Activated CD4-positive, alpha-beta T cell treated with anti-CD3 and anti-CD28 coated beads for 36 hours (primary cell): ENCODE measurements at places on chromosomes 7 and 10. TPM values are rescaled to one million over a fixed set of nuclear protein-coding genes. Genes with fewer than 3 reads are reported as not detected.

DNA sequence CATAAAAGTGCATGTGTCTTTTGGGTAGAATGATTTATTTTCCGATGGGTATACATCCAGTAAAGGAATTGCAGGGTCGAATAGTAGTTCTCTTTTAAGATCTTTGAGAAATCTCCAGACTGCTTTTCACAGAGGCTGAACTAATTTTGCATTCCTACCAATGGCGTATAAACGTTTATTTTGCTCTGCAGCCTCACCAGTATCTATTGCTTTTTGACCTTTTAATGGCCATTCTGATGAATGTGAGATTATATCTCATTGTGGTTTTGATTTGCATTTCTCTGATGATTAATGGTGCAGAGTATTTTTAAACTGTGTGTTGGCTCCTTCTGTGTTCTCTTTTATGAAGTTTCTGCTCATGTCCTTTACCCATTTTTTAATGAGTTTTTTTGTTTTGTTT, 1020.1 kb downstream of the NXPH1 start:
- no peaks in the 10 kb centered on the region for H3K27me3 ChIP-seq
- H3K27ac ChIP-seq = no peak overlapping the region
- H3K4me3 ChIP-seq = no peak overlapping the region

DNA sequence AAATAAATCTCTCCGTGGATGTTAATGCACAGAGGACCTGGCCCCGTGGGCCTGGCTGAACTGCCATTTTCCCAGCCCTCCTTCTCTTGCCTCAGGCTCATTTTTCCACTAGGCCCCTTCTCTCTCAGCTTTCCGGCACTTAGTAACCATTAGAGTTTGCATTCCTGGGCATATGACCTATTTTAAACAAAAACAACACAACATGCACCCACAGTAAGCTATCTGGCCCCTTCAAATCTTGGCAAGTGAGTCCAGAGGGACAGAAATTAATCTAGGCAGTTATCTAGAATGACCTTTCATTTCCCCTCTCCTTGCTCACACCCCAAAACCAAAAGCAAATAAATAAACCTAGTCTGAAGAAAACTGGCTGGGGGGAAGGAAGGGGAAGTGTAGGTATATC, 11.7 kb downstream of the FBXW4 start:
- DNase-seq = no peak
- H3K4me1 ChIP-seq = peaks cover 41% of the 10 kb centered on the region
- H3K36me3 ChIP-seq = peaks cover 16% of the 10 kb centered on the region
- H3K27ac ChIP-seq = no peak overlapping the region
- H3K4me3 ChIP-seq = no peak overlapping the region
- H3K27me3 ChIP-seq = no peaks in the 10 kb centered on the region

- DNase-seq = no peak
- H3K27ac ChIP-seq = no peak overlapping the region
- no peak overlapping the region for H3K4me3 ChIP-seq
- H3K27me3 ChIP-seq = no peaks in the 10 kb centered on the region
- no peaks in the 10 kb centered on the region for H3K36me3 ChIP-seq
- H3K4me1 ChIP-seq = no peaks in the 10 kb centered on the region
Observed at GRCh38 chr7:108171164-108171563, 41.0 kb upstream of the LAMB4 start.

DNA sequence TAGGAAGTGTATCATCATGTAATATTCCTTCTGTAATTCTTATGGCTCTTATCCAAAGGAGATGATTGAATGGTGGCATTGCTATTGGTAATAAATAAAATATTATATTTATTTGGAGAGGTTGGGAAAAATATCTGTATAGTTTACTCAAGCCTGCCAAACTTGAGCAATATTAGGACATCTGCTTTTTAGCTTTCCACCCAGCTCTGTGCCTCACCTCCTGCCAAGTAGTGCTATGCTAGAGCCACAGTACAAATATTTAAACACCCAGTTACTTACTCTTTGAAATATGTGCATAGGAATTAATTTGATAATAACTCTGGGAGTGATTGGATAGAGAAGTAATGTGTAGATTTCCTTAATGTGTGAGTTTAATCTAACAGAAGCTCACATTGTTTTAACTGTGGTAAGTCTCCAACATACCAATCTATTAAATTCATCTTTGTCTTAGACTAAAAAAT, 129.2 kb downstream of the BBS9 start:
- peaks cover 7% of the 10 kb centered on the region for H3K4me1 ChIP-seq
- DNase-seq = no peak
- H3K27ac ChIP-seq = no peak overlapping the region
- no peak overlapping the region for H3K4me3 ChIP-seq
- H3K36me3 ChIP-seq = peaks cover 1% of the 10 kb centered on the region

Gene CTAGE8
- total RNA-seq = 1.1 TPM

GRCh38 chr7:157008206-157009169, 2.0 kb downstream of the MNX1 start:
- no peak overlapping the region for H3K27ac ChIP-seq
- no peaks in the 10 kb centered on the region for H3K36me3 ChIP-seq
- H3K27me3 ChIP-seq = peaks cover 69% of the 10 kb centered on the region
- H3K4me3 ChIP-seq = no peak overlapping the region
- peaks cover 18% of the 10 kb centered on the region for H3K4me1 ChIP-seq
- DNase-seq = no peak

Gene INA
- total RNA-seq = 0.32 TPM

- H3K4me3 ChIP-seq = no peak overlapping the region
- no peak for DNase-seq
- H3K36me3 ChIP-seq = no peaks in the 10 kb centered on the region
- H3K4me1 ChIP-seq = peaks cover 22% of the 10 kb centered on the region
- H3K27ac ChIP-seq = no peak overlapping the region
Observed at GRCh38 chr10:60978287-60979115, 34.5 kb upstream of the RHOBTB1 start.

DNA sequence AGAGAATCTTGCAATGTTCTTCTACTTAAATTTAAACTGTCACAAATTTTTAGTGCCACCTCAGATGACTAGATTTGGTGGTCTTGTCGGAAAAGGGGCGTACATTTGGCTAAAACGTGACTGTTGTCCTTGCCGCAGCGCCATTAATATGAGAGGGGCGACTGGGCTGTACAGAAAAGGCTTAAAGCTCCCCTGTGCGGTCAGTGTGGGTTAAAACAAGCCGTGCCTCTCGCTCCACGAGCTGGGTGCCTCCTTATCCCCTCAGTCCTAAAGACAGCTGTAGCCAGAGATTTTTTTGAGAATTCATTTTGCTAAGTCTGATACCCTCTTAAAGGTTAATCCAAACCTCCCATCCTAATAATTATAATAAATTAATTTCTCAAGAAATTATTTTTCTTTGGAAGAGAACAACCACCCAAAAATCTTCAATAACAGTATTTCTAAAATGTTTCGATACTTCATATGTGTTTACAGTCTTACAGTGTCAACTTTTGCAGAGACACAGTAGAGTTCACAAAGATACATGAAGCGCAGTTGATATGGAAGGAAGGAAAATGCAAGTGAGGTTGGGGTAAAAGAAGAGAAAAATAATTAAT, 68.6 kb downstream of the C7orf25 start:
- peak; percentile 51 for DNase-seq
- H3K27me3 ChIP-seq = peaks cover 29% of the 10 kb centered on the region
- H3K27ac ChIP-seq = no peak overlapping the region
- no peaks in the 10 kb centered on the region for H3K4me1 ChIP-seq
- no peak overlapping the region for H3K4me3 ChIP-seq

DNA sequence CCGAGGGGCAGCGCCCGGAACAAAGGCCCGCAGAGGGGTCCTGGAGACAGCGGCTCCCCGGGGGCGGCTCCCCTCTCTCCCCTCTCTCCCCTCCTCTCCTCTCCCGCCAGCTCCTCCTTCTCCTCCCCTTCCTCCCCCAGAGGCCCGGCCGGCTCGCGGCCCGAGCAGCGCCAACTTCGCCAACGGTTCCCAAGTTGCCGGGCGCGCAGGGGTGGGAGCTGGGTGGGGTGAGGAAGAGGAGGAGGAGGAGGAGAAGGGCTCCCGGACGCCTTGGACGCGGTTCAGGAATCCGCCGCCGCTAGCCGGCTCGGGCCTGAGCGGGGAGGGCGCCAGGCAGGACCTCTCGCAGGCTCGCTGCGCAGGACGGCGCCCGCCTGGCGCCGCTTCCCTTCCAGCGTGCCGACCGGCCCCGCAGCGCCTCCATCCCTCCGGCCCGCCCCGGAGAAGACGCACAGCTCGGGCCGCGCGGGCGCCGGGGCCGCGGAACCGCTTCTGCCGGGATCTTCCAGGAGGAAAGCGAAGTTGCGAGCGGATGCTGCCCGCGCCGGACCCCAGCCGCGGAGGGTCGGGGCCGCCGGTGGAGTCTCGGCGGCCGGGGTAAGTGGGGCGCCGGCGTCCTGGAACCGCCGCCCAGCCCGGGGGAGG, at the start of gene CHST3:
Gene CHST3, plus strand, starts transcription at position 298 of the 645 bp plus-strand sequence. CDS start 41,448 bp downstream, outside the sequence.
- peak within 1 kb of the TSS; percentile 78 for H3K27ac ChIP-seq
- no peaks in the 10 kb centered on the region for H3K36me3 ChIP-seq
- DNase-seq = peak; percentile 34
- peak within 1 kb of the TSS; percentile 73 for H3K4me3 ChIP-seq
- H3K4me1 ChIP-seq = peaks cover 18% of the 10 kb centered on the region
- peaks cover 45% of the 10 kb centered on the region for H3K27me3 ChIP-seq

DNA sequence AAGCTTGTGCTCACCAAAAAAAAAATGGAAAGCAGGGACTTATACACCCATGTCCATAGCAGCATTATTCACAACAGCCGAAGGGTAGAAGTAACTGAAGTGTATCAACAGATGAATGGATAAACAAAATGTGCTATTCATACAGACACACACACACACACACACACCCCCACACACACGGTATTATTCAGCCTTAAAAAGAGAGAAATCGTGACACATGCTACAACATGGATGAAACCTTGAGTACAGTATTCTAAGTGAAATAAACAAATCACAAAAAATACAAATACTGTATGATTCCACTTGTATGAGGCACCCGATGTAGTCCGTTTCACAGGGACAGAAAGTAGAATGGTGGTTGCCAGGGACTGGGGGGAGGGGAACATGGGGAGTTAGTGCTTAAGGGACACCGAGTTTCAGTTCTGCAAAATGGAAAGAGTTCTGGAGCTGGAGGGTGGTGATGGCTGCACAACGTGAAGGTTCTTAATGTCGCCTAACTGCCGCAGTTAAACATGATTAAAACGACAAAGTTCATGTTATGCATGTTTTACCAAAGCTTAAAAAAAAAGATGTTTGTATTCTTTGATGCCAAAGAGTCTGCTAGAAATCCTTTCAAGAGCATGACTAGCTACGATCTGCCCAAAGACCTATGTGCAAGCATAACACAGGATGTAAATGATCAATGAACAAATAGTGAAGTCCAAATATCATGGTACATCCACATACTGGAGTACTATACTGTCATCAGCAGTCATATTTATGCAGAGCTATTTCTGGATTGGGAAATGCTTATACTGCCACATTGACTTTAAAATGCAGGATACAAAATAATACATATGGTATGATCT, 7.2 kb downstream of the TNS3 start:
- no peak for DNase-seq
- peaks cover 3% of the 10 kb centered on the region for H3K27me3 ChIP-seq
- no peak overlapping the region for H3K4me3 ChIP-seq
- no peak overlapping the region for H3K27ac ChIP-seq
- H3K36me3 ChIP-seq = no peaks in the 10 kb centered on the region

Gene MGAM2
- not detected for total RNA-seq

DNA sequence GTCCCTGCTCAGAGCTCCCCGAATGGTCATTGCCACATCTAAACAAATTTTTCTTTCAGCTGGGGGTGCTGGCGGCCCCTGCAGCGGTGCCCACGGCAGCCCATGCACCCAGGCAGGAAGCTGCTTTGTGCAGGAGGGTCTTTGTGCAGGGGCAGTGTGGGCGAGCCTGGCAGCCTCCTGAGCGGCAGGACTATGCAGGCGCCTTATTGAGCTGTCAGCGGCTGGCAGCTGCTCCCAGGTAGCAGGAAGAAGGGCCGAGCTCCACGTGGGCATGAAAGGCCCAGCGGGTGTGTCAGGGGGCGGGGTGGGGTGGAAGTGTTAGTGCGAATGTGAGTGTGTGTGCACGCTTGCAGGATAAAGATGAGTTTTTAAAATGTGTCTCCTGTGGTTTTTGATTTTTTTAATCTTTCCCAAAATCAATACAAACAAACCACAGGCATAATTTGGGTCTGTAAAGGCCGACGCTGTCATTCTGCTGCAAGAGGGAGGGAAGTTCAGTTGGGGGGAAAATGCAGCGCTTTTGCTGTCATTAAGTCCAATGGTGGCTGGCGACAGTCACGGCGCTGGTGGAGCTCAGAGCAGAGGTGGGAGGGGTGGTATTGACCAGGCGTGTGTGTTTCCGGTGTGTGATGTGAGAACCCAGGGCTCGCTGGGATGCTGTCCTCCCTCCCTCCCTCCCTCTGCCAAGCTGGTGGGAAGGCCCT, 83.9 kb downstream of the LHPP start:
- no peaks in the 10 kb centered on the region for H3K36me3 ChIP-seq
- DNase-seq = peak; percentile 32
- no peaks in the 10 kb centered on the region for H3K27me3 ChIP-seq
- no peak overlapping the region for H3K27ac ChIP-seq
- H3K4me3 ChIP-seq = no peak overlapping the region
- peaks cover 13% of the 10 kb centered on the region for H3K4me1 ChIP-seq

- no peaks in the 10 kb centered on the region for H3K27me3 ChIP-seq
- no peak overlapping the region for H3K27ac ChIP-seq
- H3K4me1 ChIP-seq = no peaks in the 10 kb centered on the region
- no peak for DNase-seq
- no peaks in the 10 kb centered on the region for H3K36me3 ChIP-seq
Observed at GRCh38 chr10:57716884-57717283, 550.8 kb downstream of the IPMK start.

- no peak for DNase-seq
- H3K36me3 ChIP-seq = peaks cover 48% of the 10 kb centered on the region
- no peaks in the 10 kb centered on the region for H3K27me3 ChIP-seq
- no peak overlapping the region for H3K27ac ChIP-seq
- no peak overlapping the region for H3K4me3 ChIP-seq
Observed at GRCh38 chr7:75884476-75884875, 5.6 kb downstream of the RHBDD2 start.

DNA sequence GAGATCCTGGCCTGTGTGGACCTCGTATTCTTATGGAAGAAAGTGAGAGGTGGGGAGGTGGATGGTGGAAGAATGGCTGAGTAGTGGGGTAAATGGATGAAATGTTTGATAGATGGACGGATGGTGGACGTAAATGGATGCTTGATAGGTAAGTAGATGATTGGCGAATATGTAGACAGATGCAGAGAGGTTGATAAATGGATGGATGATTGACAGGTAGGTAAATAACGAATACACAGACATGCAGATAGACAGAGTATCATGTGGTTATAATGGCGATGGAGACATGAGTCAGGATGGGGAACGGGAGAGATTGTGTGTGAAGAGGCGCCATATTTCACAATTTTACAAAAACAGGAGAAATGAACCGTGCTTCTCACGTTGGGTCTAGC, 219.5 kb downstream of the DIP2C start:
- H3K36me3 ChIP-seq = peaks cover 3% of the 10 kb centered on the region
- no peaks in the 10 kb centered on the region for H3K27me3 ChIP-seq
- peak overlapping the region; percentile 4 for H3K27ac ChIP-seq
- H3K4me3 ChIP-seq = peak overlapping the region; percentile 10
- DNase-seq = no peak

DNA sequence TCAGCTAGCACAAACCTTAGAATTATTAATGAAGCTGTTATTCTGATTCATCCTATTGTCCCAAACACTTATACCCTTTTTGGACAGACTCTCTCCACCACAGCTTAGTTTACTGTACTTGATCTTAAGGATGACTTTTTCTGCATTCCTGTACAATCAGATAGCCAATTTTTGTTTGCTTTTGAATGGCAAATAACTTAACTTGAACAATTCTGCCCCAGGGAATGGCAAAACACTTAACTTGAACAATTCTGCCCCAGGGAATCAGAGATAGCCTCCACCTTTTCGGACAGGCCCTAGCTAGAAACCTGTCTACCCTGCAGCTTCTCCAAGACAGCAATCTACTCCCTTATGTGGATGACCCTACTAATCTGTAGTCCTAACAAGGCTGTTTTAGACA, 668.0 kb upstream of the LRRTM3 start:
- no peaks in the 10 kb centered on the region for H3K4me1 ChIP-seq
- H3K36me3 ChIP-seq = no peaks in the 10 kb centered on the region
- H3K4me3 ChIP-seq = no peak overlapping the region
- DNase-seq = no peak
- no peaks in the 10 kb centered on the region for H3K27me3 ChIP-seq
